H1 (cell line): ENCODE measurements at places on chromosomes 16 and 17. TPM values are rescaled to one million over a fixed set of nuclear protein-coding genes. Genes with fewer than 3 reads are reported as not detected.

- DNase-seq, result no peak
- H3K27ac ChIP-seq, result no peak overlapping the region
- H3K27me3 ChIP-seq, result no peaks in the 10 kb centered on the region
- H3K36me3 ChIP-seq, result no peaks in the 10 kb centered on the region
Observed at GRCh38 chr16:87325423-87325858, 8.2 kb upstream of the C16orf95 start.

DNA sequence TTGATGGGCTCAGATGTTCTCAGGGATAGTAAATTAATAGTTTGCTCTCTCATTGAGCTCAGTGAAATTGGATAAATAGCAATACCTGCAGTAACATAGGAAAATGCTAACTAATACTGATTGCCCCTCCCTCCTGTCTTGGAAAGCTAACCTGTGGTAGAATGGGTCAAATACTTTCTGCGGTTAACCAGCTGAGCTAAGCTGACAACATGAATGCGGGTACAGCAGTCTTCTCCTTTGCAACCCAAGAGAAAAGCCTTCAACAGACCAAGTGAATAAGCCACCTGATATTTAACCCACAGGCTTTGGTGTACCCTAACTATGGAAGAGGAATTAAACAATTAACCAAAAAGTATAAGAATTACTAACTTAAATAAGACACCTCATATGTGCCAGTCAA is 408.3 kb upstream of the MAF start:
- no peak for DNase-seq
- no peaks in the 10 kb centered on the region for H3K36me3 ChIP-seq
- peaks cover 2% of the 10 kb centered on the region; the same call in 1 of the 2 replicates for H3K4me1 ChIP-seq
- H3K27ac ChIP-seq, result no peak overlapping the region
- no peak overlapping the region for H3K4me3 ChIP-seq
- no peaks in the 10 kb centered on the region for H3K27me3 ChIP-seq

CACNG3 gene
- total RNA-seq, result not detected in 2 replicates

SEPTIN12 gene
- not detected in 2 replicates for total RNA-seq
